ENCODE measurements at places on chromosomes 16 and 17. TPM values are rescaled to one million over a fixed set of nuclear protein-coding genes. Genes with fewer than 3 reads are reported as not detected.

The IL17C gene
- total RNA-seq: not detected

The RCVRN gene
- total RNA-seq: 0.82 TPM

The TBC1D3I gene
- 0.89 TPM for total RNA-seq

The PPP1R1B gene
- 13.4 TPM for total RNA-seq

- no peaks in the 10 kb centered on the region for H3K27me3 ChIP-seq
- DNase-seq: no peak
- no peak overlapping the region for H3K4me3 ChIP-seq
- H3K27ac ChIP-seq: no peak overlapping the region
- H3K4me1 ChIP-seq: peaks cover 16% of the 10 kb centered on the region
Observed at GRCh38 chr16:89349947-89350633, 132.6 kb downstream of the ZNF778 start.

All from ovary (tissue), 10 donors.